Stimulated activated CD8-positive, alpha-beta memory T cell treated with anti-CD3 and anti-CD28 coated beads, Interleukin-7, amount 100 ng/mL, for 24 hours (primary cell): ENCODE measurements at places on chromosomes 5 and 9.

GRCh38 chr5:137888466-137888862, 793 bp upstream of the PKD2L2 start:
- no peak for DNase-seq

DNA sequence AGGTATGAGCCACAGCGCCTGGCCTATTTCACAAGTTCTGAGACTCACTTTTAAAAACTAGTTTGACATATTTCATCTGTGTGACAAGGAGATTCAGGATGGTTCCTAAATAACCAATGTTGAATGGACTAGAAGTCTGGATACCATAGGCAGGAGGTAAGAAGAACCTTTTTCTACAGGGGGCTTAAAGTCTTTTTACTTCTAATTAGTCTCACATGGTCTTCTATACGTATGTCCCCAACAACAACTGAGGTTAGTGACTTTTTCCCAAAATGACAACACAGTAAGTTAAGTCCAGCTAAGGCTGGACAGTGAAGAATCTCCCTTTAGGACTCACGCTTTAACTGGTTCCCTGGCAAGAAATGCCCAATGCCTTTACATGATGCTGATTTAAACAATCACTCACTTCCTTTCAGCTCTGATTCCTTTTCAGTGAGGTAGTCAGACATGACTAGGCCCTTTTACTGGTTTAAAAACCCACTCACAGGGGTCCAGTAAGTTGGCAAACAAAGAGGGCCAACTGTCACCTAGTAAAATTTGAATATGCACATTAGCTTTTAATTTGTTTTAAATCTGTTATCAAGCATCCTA, 12.1 kb upstream of the HAUS6 start:
- no peak for DNase-seq

DNA sequence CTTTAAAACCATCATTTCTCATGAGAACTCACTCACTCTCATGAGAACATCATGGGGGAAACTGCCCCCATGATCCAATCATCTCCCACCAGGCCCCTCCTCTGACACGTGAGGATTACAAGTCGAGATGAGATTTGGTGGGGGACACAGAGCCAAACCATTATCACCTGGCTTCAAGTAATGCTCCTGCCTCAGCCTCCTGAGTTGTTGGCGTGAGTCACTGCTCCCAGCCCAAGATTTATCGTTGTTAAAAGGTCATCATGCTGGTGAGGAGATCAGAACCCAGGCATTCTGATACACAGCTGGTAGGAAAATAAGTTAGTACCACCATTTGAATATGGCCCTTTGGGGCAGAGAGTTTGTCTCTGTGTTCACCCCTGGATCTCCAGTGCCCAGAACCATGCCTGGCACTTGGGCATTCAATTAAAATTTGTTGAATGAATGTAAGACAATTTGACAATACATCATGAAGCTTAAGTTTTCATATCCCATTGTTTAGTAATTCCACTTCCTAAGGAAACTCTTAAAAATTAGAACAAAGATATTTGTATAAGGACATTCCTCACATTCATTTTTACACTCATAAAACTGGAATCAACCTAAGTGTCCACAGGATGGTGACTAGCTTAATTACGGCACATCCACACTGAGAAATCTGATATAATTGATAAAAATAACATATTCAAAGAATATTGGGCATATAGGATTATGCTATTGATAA, 58.0 kb upstream of the COL15A1 start:
- DNase-seq: no peak

DNA sequence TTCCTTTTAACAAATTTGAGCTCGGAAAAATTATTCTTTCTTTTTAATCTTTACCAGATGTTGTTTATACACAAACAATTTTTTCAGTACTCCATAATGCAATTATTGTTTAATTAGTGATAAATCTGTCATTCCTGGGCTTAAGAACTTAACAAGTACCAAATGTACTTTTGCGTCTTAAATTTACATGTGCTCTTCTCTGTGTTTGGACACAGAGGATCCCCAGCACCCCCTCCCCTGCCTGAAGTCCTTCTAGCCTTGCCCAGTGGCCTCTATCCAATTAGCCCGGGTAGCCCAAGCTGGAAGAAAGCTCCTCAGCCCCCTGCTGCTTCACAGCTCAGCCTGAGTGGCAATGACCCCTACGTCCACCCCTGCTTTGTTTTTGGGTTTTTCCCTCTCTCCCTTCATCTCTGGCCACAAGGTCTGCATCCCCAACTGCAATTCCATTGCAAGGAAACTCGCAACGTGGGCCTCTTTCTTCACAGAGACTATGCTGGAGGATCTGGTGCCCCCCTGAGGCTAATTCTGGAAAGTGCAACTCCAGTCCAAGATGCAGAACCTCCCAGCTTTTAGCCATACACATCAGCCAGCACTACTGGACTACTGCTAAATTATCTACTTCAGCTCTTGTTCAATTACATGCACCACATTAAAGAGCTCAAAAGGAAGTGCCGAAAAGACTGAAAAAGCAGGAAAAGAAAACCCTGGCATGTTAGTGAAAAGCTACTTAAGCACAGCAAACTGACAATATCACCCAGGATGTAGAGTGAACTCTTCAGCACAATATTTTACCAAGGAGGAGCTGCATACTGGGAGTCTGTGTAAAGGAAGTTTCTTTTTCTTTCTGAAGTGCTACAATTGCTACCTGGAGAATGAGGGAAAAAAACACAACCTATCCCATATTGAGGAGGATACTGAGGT, 186.2 kb downstream of the FANCC start:
- DNase-seq: no peak

DNA sequence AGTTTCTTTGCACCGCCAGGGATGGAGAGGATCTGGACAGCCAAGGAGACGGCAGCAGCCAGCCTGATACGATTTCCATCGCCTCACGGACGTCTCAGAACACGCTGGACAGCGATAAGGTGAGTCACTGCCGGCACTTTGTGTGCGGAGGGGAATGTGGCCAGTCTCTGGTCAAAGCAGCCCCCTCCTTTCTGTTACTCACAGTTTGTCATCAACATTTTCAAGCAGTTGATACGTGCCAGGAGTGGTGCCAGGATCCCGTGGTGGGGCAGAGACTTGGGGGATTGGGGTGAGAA, 175.1 kb upstream of the OTULINL start:
- DNase-seq: no peak

- no peak for DNase-seq
Measured at GRCh38 chr5:33343676-33344327, 97.0 kb upstream of the TARS1 start.
